ENCODE measurements at places on chromosomes 4 and X. TPM values are rescaled to one million over a fixed set of nuclear protein-coding genes. Genes with fewer than 3 reads are reported as not detected.

- no peaks in the 10 kb centered on the region for H3K27me3 ChIP-seq
- no peak overlapping the region for H3K27ac ChIP-seq
- no peak overlapping the region for H3K4me3 ChIP-seq
- DNase-seq = no peak
- no peaks in the 10 kb centered on the region for H3K36me3 ChIP-seq
- no peaks in the 10 kb centered on the region for H3K4me1 ChIP-seq
These were observed 1174.4 kb upstream of the PCDH10 start for GRCh38 chr4:131974730-131975129.

- H3K4me3 ChIP-seq = peak overlapping the region; percentile 47
- H3K27me3 ChIP-seq = peaks cover 95% of the 10 kb centered on the region
- H3K36me3 ChIP-seq = no peaks in the 10 kb centered on the region
- H3K27ac ChIP-seq = no peak overlapping the region
- peaks cover 5% of the 10 kb centered on the region for H3K4me1 ChIP-seq
These were observed 1.2 kb downstream of the TMEM255A start for GRCh38 chrX:120309873-120310705.

GRCh38 chr4:113012786-113013185 is 36.7 kb upstream of the ANK2 start:
- H3K27me3 ChIP-seq = no peaks in the 10 kb centered on the region
- no peak overlapping the region for H3K4me3 ChIP-seq
- H3K4me1 ChIP-seq = peaks cover 23% of the 10 kb centered on the region

DNA sequence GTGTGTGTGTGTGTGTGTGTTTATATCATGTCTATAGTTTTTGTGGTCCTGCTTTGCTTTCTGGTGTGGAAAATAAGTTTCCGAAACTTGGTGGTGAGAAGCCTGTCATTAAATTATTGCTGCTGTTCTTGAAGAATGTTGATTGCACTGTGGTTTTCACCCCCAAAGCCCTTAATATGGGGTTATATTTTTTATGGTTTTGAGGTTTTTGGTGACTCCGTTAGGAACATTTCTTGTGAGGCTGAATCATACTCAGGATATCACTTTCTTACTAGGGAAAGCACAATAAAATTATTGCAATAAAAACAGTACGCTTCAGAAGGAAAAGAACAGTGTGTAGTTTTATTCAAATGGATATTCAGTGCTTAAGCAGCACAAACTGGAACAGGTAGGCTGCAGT is 539.1 kb upstream of the MAGEB18 start:
- no peak overlapping the region for H3K4me3 ChIP-seq
- H3K27ac ChIP-seq = no peak overlapping the region
- no peaks in the 10 kb centered on the region for H3K36me3 ChIP-seq
- no peak for DNase-seq
- H3K27me3 ChIP-seq = no peaks in the 10 kb centered on the region
- H3K4me1 ChIP-seq = no peaks in the 10 kb centered on the region

The MGARP gene
- total RNA-seq = 2.5 TPM

All from neural progenitor cell (in vitro differentiated cells).